NCI-H2029 treated with DMSO at 0.1 percent for 48 hours (cell line): ENCODE measurements at places on chromosomes 6 and 20.

DNA sequence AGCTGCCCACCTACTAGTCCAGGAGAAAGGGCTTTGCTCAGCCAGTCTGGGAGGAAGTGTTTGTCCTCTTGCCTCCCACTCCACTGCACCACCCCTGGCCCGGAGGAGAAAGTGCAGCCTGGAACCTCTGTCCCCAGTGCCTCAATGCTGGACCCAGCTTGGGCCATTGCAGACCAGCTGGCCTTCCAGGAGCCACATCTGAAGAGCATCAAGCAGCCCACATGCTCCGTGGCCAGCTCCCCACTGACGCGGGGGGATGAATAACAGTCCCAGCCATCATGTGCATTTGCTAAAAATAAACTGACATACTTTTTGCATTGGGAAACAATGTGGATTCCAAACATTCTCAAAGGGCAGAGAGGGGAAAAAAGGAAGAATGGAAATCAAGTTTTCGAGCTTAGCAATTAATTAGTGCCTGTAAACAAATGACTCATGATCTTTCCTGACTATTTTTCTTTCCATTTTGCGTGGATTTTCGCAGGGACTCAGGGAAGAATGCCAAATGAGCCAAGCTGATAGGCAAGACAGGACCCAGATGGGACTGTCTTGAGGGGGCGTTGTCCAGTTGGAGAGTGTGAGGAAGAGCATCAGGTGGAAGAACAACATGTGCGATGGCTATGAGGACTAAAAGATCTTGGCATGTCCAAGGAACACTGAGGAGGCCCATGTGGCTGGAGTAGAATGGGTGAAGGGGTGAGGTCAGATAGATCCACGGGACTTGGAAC is 34.1 kb downstream of the CEBPB start:
- DNase-seq, result no peak

- no peak for DNase-seq
These were observed 83.1 kb downstream of the TRMT11 start for GRCh38 chr6:126069449-126069848.

DNA sequence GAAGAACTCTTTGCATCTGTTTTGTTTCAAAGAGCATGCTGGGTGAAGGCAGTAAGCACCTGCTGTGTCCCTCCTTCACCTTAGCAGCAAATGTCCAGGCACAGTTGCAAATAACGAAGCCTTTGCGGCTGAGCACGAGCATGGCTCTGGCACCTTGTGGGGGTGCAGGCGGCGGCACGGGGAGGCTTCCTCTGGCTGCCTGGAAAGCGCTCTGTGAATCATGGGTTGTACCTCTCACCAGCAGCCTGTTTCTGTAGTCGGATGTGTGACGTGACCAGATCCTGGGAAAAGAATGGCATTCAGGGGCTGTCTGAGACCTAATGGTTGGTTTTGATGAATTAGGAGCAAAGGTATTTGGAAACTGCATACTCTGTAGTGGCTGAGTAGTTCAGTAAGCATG is 144.8 kb downstream of the DTNBP1 start:
- DNase-seq, result no peak

- DNase-seq, result no peak
These were observed 7.6 kb upstream of the TAF4 start for GRCh38 chr20:62073323-62073722.

DNA sequence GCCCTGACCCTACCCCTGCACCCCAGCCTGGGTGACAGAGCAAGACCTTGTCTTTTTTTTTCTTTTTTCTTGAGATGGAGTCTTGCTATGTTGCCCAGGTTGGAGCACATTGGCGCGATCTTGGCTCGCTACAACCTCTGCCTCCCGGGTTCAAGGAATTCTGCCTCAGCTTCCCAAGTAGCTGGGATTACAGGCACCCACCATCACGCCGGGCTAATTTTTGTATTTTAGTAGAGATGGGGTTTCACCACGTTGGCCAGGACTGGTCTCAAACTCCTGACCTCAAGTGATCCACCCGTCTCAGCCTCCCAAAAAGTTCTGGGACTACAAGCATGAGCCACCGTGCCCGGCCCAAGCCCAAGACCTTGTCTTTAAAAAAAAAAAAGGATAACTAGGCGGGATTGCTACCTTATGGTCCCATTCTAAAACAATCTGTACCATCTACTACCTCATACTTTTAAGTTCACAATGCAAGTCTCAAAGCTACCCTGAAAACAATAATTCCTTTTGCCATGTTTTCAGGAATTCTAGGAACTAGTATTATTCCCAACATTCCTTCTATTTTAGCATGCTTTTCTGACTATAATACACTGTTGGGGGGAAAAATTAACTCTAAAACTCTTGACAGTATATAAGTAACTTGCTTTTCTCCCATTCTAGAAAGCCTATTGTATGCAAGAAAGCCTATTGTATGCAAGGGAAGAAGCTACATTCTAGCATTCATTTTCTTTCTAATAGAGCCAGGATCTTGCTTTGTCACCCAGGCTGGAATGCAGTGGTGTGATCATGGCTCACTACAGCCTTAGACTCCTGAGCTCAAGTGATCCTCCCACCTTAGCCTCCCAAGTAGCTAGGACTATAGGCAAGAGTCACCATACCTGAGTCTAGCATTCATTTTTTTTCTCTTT is 6.6 kb downstream of the TUBB start:
- DNase-seq, result no peak
